ENCODE measurements at places on chromosomes 1 and 21.

- DNase-seq, result no peak
These were observed 26.3 kb upstream of the TRABD2B start for GRCh38 chr1:48023488-48023887.

GRCh38 chr1:85465786-85466134 is 801 bp upstream of the DDAH1 start:
- no peak for DNase-seq

DNA sequence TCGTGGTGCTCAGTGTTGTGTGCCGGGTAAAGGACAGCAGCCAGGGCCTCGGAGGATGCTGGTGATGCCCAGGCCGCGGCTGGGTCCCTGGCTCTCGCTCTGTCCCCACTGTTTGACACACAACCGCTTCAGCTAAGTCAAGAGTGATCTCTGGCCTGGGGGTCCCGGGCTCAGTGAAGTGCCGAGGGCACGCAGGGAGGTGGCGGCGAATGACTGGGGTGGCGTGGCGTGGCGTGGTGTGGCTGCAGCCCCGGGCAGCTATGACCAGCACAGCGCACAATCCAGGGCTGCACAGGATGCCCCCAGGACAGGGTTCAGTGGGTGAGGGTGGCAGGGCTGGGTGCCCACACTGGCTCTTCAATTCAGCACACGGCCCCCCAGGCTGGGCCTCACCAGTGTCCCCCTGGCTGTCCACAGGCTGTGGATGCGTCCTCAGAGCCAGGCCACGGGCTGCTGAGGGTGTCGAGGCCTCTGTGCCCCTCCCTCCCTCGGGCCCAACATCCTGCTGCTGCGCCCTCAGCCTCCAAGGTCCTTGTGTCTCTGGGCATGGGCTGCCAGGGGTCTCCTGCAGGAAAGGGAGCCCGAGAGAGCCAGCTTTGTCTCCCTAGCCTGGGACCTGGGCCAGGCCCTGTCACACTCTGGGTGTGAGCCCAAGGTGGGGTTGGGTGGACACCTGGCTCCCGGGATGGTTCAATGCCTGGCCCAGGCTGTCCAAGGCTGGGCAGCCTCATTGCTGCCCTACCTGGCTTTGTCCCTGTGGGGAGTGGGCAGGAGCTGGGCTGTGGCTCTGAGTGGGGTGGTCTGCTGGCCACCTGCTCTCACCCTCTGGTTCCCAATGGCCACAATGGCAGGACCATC is 12.0 kb upstream of the SKI start:
- DNase-seq, result no peak

- DNase-seq, result no peak
These were observed 201.8 kb upstream of the BRINP3 start for GRCh38 chr1:190679454-190679853.

GRCh38 chr1:228276901-228277490 is 69.2 kb downstream of the OBSCN start:
- no peak for DNase-seq

DNA sequence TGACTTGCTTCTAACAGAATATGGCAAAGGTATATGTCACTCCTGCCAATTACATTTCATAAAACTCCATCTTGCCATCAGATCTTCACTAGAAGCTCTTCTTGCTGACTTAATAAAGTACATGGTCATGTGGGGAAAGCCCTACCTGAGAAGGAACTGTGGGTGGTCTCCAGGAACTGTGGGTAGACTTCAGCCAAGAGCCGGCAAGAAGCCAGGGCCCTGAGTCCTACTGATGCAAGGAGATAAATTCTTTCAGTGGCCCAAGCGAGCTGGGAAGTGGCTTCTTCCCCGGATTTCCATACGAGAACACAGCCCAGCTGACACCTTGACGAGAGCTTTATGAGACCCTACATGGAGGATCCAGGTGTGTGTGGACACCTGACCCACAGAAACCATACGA is 228.7 kb downstream of the SMYD3 start:
- no peak for DNase-seq

DNA sequence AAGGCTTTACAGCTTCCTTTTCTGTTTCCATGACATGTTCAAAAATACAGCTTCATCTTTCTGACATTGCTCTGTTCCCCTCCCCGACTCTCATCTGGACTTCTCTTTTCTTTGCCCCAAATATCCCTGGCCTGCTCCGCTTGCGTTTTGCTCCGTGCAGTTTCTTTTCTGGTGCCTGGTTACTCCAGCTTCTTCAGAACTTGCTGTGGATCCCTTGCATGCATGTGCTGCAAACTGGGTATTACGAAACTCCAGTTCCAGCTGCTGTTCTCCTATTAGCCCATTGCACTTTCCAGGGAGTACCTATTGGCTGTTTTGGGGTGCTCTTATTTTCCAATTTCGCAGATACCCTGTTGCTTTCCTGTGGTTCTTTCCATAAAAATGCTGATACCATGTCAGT is 9.9 kb upstream of the NDC1 start:
- DNase-seq, result no peak

DNA sequence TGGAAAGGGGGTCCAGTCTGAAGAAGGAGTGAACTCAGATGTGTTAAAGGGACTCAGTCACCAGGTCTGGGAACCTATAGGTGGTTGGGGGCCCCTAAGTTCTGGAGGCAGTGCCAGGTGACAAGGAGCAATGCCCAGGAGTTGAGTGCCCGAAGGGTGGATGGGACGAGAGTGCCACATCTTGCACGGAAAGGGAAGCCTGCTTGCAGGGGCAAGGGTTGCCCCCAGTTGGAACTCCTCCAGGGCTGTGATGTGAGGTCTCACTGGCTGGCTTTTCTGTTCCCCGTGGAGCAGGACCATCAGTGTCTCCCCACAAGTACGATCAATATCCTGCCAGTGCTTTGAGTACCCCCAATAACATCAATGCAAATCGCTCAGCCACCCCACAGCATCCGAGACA is 107.3 kb downstream of the TOMM20 start:
- DNase-seq, result peak; percentile 6

DNA sequence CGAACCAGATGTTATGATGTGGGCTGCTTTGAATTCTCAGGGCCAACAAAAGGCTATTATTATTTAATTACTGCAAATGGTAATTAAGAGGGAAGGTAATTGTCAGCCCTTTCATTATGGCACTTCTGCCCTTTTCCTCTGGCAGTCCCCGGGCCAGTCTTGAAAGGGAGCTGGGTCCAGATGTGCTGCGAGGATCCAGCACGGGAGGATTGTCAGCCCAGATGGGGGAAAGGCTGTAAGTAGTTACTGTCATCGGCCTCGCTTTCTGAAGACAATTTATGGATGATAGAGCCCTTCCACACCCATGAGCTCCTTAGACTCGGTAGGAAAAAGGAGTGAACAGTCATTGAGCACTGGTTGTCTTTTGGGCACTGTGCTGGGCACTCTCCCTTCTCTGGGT is 8.7 kb upstream of the ZNF362 start:
- no peak for DNase-seq

DNA sequence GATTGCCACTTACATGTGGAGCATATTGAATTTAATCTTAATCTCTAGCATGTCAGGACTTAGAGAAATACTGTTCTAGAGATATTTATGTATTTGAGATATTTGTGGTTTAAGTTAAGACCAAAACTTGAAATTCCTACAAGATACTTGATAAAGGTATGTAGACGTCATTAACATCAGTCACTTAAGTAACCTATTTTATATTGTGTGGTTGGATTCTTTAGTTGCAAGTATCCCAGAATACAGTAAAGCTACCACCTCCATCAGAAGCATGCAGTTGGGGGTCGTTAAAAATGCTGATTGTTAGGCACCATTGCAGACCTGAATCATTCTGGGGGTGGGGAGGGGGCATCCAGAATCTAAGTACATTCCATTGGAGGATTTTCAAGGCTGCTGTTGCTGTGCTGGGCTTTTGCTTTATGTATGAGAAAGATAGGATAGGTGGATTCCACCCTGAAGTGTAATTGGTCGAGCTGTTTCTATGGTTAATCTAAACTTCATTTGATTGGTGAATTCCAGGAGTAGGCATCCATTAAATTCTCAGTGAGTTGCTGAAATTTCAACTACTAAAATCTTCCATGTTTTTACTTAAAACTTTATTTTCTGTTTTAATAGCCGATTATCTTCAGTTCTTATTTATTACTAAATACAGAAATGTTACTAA is 4.0 kb downstream of the H3-3A start:
- no peak for DNase-seq

DNA sequence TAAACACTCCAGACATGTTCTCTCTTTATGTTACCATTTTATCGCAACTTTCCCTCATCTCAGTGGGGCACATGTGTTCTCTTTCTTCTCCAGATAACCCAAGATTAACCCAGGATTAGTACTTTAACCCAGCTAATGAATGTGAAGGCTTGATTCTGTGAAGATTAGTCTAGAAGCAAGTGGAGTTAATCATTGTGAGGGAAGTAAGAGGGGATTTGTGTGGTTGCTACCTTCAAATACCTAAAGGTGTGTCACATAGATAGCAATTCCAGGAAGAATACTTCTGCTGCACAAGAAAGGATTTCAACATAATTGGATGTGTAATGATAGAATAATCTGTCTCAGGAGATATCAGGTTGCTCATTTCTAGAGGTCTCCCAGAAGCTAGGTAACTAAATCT is 327.1 kb downstream of the PBX1 start:
- peak; percentile 11 for DNase-seq

DNA sequence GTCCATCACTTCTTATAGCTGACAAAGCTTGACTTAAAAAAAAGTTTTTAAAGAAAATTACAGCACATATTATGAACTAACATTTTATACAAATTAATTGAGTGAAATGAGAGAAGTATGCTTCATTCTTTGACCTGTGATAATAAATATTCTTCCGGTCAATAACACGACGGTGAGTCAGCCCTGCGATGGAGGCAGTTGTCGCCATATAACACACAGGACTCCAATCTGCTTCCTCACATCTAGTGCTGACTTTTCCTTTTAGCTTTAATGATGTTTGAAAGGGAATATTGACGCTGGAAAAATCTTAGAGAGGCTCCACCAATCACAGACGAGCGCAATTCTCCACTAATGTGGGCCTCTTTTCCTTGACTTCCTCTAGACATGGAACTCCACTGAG is 166.9 kb upstream of the C1orf21 start:
- DNase-seq, result no peak

GRCh38 chr1:180791806-180792205 is 120.9 kb upstream of the KIAA1614 start:
- DNase-seq, result no peak

DNA sequence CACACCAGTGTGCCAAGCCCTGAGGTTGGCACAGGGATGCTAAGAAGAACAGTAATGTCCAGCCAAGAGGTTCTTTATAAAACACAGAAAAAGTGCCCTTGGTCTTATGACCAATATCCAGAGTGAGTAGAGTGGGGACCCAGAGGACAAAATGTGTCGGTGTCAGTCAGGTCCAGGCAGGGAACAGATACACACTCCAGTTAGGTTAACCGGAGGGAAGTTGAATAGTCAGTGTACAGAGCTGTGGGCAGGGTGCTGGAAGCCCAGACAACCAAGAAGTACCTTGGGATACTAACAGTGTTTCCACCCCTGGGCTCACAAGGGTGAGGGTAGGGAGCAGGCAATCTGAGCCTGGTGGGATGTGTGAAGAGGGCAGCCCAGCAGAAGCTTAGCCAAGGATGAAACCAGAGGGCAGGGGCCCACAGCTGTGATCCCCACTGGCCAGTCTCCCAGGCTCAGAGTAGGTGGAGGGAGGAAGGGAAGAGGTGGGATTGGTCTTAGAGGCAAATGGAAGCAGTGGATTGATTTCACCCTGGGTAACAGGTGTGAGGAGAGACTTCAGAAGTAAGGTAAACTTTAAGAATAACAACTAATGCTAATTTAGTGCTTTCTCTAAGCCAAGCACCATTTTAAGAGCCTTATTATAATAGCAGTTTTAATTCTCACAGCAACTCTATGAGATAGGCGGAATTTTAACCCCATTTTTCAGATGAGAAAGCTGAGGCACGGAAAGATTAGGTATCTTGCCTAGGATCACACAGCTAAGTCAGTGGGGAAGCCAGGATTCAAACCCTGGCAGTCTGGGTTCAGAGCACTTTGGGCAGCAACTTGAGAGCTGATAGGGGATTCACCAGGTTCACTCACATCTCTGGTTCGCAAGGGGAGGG is 143.4 kb upstream of the HOOK1 start:
- DNase-seq, result no peak

GRCh38 chr1:150957666-150958065 is 17.0 kb downstream of the CERS2 start:
- DNase-seq, result no peak

GRCh38 chr1:60791226-60791625 is 291.1 kb upstream of the NFIA start:
- DNase-seq, result no peak

DNA sequence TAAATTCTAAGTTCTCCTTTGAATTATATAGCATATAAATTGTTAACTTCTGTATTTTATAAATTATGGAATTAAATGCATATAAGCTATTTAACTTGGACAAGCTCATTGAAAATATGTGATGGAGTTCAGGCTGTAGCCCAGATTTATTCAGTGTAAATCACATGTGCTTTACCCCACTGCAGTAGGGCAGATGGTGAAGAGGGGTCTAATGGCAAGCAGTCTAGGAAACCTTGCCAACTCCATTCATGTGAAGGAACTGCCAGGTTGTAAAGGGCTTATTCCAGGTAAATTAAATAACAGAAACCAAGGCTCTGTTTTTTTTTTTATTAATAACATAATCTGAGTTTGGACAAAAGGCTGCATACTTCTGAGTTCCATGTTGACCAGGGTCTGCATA is 243.2 kb downstream of the NCAM2 start:
- no peak for DNase-seq

DNA sequence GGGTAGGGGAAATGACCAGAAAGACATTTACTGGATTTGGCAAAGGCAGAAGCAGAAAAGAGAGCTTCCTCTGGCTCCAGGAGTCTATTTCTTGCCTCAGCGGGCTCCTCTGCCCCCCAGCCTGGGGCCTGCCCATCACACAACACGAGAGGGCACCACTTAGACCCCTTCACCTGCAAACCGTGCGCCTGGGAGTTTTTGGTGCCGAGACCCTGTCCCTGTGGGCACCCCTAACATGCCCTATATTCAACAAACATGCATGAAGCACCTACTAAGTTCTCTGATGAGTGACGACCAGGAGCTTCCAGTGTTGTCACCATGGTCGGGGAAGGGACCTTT is 18.8 kb downstream of the IL6R start:
- DNase-seq, result no peak

DNA sequence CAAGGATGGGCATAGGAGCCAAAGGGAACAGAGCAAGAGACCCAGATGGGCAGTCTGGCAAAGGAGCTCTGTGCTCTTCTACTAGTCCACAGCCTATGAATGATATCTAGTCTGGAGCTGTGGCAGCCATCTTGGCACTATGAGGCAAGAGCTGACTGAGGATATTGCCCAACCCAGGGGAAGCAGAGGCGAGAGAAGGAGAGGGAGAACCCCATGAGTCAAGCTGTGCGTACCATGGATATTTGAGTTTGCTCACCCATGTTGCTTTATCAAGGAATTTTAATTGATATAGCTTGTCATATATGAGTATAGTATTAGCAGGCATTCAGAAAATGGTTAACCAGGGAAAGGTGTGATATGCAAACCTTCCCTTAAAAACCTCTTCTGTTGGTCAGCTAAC is 420.9 kb downstream of the PRDM2 start:
- DNase-seq, result no peak

Data from WERI-Rb-1 (cell line).